ENCODE measurements at places on chromosomes 13 and 19. TPM values are rescaled to one million over a fixed set of nuclear protein-coding genes. Genes with fewer than 3 reads are reported as not detected.

SHISA2 gene
- 1.1 TPM for total RNA-seq

FARSA gene
- total RNA-seq: 54.6 TPM

OR10H1 gene
- total RNA-seq: not detected

PGLYRP2 gene
- total RNA-seq: 0.70 TPM

KIR2DL4 gene
- total RNA-seq: not detected

THOP1 gene
- total RNA-seq: 40.6 TPM

ZNF564 gene
- 35.4 TPM for total RNA-seq

NR2C2AP gene
- 26.0 TPM for total RNA-seq

GRCh38 chr13:26468265-26468801, 89.2 kb upstream of the WASF3 start:
- no peak overlapping the region for H3K4me3 ChIP-seq
- peaks cover 26% of the 10 kb centered on the region for H3K27me3 ChIP-seq

DNA sequence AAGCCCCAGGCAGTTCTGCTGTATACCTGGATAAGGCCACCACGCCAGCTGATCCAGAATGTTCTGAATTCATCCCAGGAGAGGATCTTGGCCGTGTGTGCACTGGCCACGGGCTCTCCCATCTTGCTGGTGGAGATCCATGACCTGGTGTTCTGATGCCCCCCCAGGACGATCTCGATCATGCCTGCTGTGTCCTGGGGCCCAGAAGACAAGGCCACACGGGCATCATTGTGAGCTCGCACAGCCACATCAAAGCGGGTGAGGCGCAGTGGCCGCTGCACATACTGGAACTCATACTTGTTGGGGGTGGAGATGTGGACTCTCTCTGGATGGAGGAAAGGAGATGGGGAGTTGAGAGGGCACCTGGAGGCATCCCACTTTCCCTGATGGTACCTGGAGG, 40.1 kb downstream of the F2RL3 start:
- H3K4me3 ChIP-seq: no peak overlapping the region
- no peak for DNase-seq
- peaks cover 17% of the 10 kb centered on the region for H3K36me3 ChIP-seq
- no peak overlapping the region for H3K27ac ChIP-seq
- no peaks in the 10 kb centered on the region for H3K4me1 ChIP-seq
- H3K27me3 ChIP-seq: no peaks in the 10 kb centered on the region

DNA sequence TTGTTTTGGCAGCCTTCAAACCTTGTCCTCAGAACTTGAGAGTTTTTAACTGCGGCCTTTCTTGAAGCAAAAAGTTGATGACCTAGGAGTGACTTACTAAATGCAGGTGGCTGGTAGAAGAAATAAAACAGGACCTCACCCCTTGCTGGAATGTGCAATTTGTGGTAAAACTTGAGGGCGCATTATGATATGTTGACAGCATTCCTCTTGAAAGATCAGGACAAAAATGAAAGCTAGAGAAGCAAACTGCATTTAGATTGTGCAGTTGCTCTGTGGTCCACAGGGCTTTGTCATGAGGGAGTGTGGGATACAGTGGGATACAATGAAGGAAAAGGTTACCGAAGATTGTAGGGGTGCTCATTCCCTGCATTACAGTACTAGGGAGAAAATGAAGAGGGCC, 504.2 kb downstream of the GPC6 start:
- no peak for DNase-seq
- H3K4me3 ChIP-seq: no peak overlapping the region
- no peaks in the 10 kb centered on the region for H3K27me3 ChIP-seq
- H3K27ac ChIP-seq: no peak overlapping the region
- H3K4me1 ChIP-seq: no peaks in the 10 kb centered on the region

DNA sequence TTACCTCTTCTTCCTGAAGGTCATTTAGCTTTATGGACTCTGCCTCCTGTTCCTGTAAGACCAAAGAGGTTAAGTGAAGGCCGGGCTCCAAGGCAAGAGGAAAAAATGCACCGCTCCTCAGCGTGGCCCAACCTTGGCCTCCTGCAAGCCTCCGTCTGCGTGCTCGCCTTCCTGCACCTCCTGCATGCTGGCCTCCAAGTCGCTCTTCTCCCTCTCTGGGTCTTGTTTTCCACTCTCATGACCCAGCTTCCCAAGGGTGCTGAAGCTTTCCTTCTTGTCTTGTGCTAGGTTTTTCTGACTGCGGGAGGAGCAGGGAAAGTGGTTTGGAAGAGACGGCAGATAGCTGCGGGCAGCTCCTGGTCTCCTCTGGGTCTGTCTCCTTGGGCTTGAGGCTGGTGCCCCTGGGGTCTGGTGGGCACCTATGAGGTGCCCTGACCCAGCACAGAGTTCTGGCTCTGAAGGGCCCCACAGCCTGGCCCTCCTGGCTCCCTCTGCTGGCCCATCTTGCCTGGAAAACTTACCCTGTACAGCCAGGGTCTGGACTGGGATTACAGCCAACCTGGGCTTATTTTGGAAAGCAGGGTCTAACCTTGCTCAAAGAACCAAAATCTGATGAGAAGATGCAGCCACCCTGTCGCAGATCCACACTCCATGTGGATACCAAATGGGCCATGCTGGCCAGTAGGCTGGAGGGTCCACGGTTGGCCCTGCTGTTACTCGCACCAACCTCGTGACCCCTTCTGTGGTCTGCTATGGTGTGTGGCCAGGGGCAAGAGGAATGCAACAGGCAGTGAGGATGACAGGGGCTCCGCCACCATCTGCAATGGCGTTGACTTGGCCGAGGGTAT, 5.2 kb downstream of the C13orf46 start:
- no peak overlapping the region for H3K4me3 ChIP-seq
- peaks cover 3% of the 10 kb centered on the region for H3K36me3 ChIP-seq
- no peaks in the 10 kb centered on the region for H3K4me1 ChIP-seq
- peak overlapping the region; percentile 53 for H3K27ac ChIP-seq

DNA sequence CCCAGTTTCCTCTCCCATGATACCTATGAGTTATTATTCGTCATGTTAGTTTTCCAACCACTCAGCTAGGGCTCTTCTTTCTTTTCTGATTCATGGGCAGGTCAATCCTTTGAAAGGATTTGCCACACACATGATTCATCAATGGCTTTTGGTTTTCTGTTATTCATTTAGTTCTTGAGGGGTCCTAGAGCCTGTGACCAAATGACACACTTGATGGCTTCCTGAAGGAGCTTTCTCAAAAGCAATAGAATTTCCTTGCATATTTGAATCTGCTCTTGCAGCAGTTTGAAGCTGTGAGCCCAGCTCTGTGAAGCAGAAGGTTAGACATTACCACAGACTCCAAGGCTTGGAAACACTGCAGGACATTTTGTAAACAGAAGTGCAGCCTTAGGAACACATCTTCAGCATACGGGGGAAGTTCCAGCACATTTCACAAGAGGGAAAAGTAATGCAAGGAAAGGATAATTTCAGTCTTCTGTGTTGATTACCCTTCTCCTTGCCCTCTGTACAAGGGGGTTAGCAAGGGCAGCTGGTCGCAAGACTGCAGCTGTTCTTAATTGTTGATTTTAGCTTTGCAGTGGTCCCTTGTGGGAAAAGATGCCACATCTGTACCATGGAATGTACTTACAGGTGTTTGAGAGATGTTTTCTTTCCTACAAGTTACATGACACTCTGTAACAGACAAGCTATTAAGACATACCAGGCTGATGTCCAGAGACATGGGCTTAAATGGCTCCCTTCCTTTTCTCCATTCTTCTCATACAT, 338.6 kb downstream of the KCNRG start:
- H3K27me3 ChIP-seq: no peaks in the 10 kb centered on the region
- no peaks in the 10 kb centered on the region for H3K36me3 ChIP-seq
- H3K4me3 ChIP-seq: no peak overlapping the region
- no peak for DNase-seq
- no peak overlapping the region for H3K27ac ChIP-seq

GRCh38 chr13:111295886-111296285, 24.6 kb upstream of the TEX29 start:
- no peak overlapping the region for H3K27ac ChIP-seq
- H3K36me3 ChIP-seq: peaks cover 86% of the 10 kb centered on the region
- no peaks in the 10 kb centered on the region for H3K4me1 ChIP-seq
- no peak for DNase-seq
- H3K4me3 ChIP-seq: no peak overlapping the region

- H3K36me3 ChIP-seq: no peaks in the 10 kb centered on the region
- DNase-seq: no peak
- H3K27ac ChIP-seq: no peak overlapping the region
- no peak overlapping the region for H3K4me3 ChIP-seq
- no peaks in the 10 kb centered on the region for H3K4me1 ChIP-seq
- H3K27me3 ChIP-seq: no peaks in the 10 kb centered on the region
Observed at GRCh38 chr13:105513448-105513847, 1022.0 kb downstream of the EFNB2 start.

DNA sequence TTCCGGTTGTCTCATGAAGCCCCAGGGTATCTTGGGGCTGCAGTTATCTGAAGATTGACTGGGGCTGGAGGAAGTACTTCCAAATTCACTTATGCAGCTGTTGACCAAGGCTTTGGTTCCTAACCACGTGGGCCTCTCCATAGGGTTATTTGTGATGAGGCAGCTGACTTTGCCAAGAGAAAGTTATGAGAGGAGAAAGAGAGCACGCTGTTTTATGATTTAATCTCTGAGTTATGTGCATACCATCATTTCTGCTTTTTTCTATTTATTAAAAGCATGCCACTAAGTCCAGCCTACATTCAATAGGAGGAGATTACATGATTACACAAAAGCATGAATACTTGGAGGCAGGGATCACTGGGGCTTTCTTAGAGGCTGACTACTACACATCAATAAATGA, 215.5 kb downstream of the NHLRC3 start:
- no peak overlapping the region for H3K27ac ChIP-seq
- no peak for DNase-seq
- H3K4me3 ChIP-seq: no peak overlapping the region
- H3K4me1 ChIP-seq: no peaks in the 10 kb centered on the region
- no peaks in the 10 kb centered on the region for H3K27me3 ChIP-seq

Measured in naive thymus-derived CD8-positive, alpha-beta T cell (primary cell).